ENCODE measurements at places on chromosomes 3 and 15. TPM values are rescaled to one million over a fixed set of nuclear protein-coding genes. Genes with fewer than 3 reads are reported as not detected.

GRCh38 chr3:115348951-115349745 lies 202.1 kb upstream of the ZBTB20 start:
- DNase-seq, result no peak

GRCh38 chr3:55690726-55691125 lies 203.6 kb upstream of the WNT5A start:
- DNase-seq, result no peak

SYNPR gene
- total RNA-seq, result not detected

RARRES1 gene
- not detected for total RNA-seq

GRCh38 chr3:184239221-184239620 lies 9.5 kb downstream of the ALG3 start:
- DNase-seq, result no peak

SETMAR gene
- total RNA-seq, result 23.6 TPM

LIPH gene
- not detected for total RNA-seq

DNA sequence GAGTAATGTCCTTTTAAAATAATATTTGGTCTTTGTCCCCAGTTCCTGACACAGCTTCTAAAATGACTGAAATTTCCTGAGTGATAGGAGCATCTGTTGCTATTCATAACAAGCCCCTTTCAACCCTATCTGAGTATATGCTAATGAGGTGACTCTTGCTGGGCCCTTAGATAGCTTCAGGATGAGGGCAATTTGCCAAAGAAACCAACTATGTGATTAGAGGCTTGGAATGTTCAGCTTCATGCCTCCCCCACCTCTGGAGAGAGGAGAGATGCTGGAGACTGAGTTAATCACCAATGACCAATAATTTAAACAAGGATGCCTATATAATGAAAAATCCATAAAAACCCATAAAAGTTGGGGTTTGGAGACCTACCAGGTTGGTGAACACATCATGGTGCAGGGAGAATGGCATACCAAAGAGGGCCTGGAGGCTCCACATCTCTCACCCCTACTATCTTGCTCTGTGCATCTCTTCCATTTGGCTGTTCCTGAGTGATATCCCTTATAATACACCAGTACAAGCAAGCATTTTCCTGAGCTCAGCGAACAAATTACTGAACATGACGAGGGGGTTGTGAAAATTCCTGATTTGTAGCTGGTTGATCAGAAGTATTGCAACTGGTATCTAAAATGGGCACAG lies 189.2 kb downstream of the ECT2 start:
- DNase-seq, result no peak

DNA sequence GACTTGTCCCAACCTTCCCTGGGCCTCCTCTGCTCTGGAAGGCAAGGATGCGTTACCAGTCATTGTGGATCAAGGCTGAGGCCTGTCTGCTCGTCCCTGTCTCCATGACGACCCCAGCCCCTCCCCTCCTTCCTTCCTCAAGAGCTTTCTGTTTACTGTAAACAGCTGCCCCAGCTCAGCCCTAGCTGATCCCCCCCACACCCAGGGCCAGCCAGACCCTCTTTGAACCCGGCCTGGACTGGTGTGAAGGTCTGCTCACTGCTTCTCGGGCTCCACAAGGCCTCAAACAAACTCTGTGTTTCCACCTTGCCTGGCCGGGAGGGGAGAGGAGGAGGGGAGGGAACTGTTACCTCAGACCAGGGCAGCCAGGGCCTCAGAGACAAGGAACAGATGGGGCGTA lies 16.9 kb downstream of the VPS18 start:
- DNase-seq, result no peak

DNA sequence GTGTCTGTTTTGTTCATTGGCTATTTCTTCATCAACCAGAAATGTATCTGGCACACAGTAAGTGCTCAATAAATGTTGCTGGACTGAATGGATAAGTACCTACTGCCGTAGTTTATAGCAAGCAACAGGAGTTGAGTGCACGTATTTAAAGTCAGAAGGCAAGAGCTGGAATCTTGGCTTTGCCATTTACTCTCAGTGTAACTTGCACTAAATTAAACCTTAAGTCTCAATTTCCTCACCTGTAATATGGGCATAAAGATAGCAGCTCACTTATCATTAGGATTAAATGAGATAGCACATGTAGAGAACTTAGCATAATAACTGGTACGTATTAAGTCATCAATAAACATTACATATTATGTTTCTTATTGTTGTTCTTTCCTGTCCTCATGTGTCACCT lies 13.0 kb upstream of the FAM174B start:
- DNase-seq, result no peak

DNA sequence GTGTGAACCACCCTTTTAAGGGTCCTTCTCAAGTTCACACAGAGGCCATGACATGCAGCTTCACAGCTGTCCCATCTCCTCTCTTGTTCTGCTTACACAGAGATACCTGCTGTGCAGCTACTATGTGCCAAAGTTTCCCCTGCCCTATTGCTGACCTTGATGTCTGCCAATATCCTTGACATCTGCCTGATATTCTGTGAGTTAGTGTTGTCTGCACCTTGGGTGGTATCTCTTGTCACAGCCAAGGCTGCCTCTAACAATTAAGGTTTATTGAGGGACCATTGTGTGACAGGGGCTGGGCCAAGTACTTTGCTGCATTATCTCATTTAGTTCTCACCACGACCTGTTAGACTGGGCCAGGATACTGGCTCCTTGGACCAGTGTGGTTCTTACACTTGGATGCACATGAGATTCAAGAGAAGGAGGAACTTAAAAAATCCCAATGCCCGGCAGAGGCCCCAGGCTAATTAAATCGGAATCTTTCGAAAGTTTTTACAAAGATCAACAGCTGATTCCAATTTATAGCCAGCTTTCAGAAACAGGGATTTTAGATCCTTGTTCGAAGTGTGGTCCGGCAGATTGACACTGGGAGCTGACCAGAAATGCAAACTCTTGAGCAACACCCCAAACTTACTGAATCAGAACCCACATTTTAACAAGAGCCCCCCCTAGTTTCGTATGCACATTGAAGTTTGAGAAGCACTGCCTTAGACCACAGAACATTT lies 178.6 kb downstream of the SATB1 start:
- no peak for DNase-seq

TMEM43 gene
- total RNA-seq, result 26.8 TPM

GRCh38 chr3:74711913-74712512 lies 97.6 kb upstream of the CNTN3 start:
- no peak for DNase-seq

DNA sequence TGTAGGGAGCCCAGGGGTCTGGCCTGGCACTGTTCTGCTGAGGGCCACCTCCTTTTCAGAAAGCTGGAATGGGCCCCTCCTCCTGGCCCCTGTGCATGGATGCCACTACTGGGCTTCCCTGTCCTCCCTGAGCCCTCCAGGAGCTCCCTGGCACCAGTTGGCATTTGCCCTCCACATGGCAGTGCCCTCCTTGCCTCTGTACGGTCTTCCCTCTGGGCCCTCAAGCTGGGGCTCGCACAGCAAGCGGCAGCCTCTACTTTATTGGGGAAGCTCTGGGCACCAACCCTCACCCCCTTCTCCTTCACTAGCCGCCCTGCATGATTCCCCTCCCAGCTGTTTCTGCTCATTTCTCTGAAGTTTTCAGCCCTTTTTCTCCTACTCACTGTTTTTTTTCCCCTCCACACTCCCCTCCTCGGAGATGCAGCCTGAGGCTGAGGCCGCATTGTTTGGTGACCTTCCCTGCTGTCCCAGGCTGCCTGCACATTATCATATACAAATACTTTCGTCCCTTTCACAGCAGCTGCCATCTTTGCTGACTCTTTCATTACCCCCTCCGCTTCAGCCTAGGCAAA lies 127.3 kb downstream of the EEFSEC start:
- no peak for DNase-seq

DNA sequence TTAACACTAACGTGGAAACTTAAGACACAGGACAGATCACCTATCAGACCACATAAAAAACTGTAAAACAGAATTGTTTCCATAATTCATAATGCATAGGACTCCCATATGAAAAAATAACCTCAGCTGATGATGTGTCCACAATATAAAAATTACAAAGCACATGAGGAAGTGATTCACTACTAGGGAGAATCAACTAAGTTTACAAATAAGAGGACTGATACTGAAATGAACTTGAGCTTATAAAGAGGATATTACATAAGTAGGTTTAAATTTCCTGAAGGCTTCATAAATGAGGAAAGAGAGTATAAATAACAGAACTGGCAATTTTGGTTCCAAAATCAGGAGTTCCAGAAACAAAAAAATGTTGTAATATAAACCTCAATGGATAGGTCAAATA lies 111.9 kb downstream of the SAMMSON start:
- no peak for DNase-seq

CLDN18 gene
- not detected for total RNA-seq

GRCh38 chr3:69499899-69500421 lies 114.1 kb upstream of the FRMD4B start:
- no peak for DNase-seq

DNA sequence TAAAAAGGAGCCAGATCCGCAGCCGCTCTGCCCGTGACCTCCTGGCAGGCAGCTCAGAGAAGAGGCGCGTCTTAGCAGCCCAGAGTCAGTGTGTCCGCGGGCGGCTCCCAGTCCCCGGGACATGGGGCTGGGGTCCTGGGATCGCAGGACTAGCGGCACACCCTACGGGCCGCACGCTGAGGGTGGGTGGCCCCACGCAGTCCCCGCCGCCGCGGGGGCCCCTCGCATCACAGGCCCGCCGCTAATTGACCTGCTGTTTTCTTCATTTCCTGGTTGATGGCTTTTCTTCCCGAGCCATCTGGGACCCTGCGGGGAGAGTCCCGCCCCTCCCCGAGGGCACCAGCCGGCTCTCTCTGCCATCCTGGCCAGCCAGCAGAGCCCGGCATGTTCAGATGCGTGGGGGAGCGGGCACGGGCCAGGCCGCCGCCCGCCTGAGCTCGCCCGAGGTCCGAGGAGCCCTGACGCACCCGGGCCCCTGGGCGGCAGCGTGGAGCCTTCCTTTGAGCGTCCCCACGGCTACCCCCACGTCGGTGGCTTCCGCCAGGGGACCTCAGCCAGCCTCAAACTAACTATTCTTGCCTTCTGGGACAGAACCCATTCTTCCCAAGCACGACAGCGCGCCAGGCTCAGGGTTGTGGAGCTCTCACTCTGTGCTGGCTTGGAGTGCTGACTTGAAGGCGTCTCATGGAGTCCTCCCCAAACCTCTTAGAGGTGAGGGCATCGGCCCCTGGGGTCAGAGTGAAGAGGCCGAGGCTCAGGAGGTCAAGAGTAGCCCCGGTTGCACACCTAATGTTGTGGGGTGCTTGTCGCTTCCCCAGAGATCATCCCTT lies 34.6 kb upstream of the CACNA2D3 start:
- DNase-seq, result no peak

KBTBD13 gene
- not detected for total RNA-seq

- no peak for DNase-seq
Observed at GRCh38 chr15:77415450-77416147, 4.3 kb downstream of the PEAK1 start.

DNA sequence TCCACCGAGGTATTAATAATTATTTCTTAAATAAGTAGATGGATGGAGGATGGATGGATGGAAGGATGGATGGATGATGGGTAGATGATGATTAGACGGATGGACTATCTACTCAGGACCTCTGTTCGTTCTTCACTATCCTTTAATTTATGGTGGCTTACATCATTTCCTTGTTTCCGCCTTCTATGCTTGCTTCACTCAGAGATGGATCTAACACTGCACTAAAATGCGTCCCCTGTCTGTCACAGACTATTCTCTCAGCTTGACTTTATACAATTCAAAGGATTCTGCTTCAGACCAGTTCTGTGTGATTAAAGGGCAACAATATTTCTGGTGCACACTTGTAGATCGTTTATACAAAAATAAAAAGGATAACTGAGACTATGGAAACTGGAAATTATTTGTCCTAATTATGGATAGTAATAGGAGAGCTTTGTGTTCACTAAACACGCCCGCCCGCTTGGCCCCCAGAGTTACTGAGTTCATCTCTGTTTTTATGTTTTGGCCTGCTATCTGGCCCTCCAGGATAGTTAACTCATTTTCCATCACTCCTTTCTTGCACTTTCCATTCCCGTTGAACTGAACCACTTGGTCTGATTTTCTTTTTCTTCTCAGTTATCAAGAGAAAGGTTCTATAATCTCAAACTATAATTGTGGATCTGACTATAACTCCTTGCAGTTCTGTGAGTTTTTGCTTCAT lies 41.4 kb upstream of the CA12 start:
- DNase-seq, result no peak

GRCh38 chr15:90873488-90873997 lies 5.2 kb downstream of the FURIN start:
- no peak for DNase-seq

DNA sequence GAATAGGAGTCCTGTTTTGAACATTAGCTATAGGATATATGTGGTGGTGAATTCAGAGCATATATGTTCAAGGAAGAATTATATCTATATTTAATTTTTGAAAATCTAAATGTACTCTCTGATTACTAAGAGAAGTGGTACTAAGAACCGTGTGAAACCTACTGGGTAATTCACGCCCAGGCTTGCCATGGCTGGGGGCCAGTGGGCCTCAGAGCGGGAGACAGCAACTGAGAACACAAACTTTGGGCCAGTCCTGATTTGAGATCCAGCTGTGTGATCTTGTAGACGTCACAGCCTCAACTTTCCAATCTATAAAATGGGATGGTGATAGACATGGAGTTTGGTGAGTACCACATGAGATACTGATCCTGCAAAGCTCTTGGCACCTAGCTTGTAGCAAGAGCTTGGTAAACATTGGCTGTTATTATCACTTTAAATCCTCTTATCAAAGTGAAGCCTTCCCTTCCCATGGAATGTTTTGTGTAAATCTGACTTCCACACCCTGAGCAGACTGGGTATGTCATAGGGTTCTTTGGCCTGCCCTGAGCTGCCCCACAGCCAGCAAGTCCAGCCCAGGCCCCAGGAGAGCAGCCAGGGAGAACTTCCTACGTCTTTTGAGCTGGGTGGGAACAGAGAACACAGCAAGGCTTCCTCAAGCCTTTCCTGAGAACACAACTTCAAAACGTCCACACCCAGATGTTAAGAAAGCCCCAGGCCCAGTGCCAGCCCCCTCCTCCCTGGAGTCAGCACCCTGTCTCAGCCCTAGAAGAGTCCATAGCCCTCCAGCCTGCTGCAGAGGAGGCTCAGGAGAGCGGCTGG lies 8.2 kb upstream of the PAQR5 start:
- DNase-seq, result no peak

GRCh38 chr3:24588629-24589512 lies 94.2 kb upstream of the THRB start:
- no peak for DNase-seq
